Endothelial cell of umbilical vein (primary cell): ENCODE measurements at places on chromosomes 4 and X. TPM values are rescaled to one million over a fixed set of nuclear protein-coding genes. Genes with fewer than 3 reads are reported as not detected.

The DCAF12L2 gene
- total RNA-seq, result not detected in 2 replicates

- no peak for DNase-seq
These were observed 135.6 kb upstream of the SMAD1 start for GRCh38 chr4:145346081-145346480.

- no peak for DNase-seq
These were observed 47.2 kb upstream of the RPS6KA3 start for GRCh38 chrX:20313899-20314298.

The IBSP gene
- total RNA-seq, result not detected in 2 replicates

DNA sequence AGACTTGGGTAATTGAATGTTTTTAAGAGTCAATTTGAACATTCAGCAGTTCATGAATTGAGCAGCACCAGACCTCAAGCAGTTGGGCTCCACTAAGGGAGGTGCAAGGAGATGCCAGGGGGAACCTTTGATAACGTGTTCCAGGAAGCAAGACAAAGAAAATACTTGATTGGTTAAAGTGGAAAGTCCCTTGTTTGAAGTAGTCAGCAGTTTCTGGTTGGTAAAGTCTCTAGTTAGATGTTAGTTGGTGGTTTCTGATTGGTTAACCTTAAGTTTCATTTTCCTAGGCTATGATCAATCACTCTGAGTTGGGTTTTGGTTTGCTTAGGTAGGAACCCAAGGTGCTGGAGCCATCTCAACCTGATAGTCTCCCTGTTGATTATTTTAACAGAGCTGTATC lies 4.0 kb downstream of the HERC6 start:
- no peak for DNase-seq
